ENCODE measurements at places on chromosomes 3 and 15.

GRCh38 chr15:72033285-72033684 is 84.7 kb downstream of the MYO9A start:
- no peak for DNase-seq

DNA sequence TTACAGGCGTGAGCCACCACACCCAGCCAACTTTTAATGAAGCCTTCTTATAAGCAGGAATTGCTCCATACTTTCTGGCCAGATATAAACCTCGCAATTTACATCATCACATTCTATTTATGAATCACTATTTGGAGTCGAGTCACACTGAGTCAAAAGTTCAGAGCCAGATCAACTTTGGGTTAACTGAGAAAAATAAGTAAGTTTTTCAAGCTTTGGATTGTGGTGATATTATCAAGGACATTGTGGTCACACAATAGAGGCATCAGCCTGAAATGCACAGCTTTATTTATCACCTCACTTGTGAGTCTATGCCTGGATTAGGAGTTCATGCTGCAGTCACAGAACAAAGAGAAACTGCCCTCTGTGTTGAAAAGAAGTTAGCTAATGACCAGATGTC is 1163.5 kb downstream of the ROBO1 start:
- DNase-seq, result no peak

DNA sequence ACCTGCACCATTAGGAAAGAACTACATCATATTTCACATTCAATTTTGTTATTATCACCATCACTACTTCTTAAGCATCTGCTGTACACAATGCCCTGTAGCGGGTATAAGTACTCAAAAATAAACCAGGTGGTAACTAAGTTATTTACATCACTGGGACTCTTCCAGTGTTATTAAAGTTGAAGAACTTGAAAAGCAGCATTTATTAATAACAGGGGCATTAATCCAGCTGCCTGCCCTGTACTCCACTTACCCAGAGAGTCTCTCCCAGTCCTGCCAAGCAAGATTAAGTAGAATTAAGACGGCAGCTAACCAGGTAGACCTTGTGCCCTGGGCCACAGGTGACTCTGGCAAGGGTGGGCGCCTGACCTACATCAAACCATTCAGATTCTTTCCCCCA is 65.2 kb downstream of the FHIT start:
- DNase-seq, result no peak

DNA sequence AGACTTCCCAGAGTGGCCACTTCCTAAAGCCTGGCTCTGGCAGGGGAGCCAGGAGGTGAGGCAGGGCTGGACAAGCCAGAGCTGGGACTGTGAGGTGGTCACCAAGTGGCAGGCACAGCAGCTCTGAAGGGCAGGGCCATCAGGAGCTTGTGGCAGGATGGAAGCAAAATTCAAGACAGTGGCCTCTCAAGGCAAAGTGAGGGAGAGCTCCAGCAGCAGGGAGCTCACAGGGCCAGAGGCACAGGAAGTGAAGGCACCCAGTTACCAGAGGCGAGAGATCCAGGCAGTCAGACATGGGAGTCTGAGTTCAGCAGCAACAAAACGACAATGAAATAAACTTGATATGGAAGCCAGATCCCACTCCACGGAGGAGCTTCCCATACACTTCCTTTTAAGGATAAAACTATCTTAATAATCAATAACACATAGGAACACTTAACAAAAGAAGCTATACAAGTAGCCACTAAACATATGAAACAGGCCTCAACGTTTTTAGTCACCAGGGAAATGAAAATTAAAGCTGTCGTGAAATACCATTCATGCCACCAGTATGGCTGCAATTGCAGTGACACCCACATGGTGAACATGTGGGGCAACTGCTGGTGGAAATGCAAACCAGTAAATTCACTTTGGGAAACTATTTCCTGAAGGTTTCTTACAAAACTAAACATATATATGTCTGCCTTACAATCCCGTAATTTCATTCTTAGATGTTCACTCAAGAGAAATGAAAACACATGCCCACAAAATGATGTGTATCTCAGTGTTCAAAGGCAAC is 35.4 kb upstream of the TMEM158 start:
- DNase-seq, result no peak

DNA sequence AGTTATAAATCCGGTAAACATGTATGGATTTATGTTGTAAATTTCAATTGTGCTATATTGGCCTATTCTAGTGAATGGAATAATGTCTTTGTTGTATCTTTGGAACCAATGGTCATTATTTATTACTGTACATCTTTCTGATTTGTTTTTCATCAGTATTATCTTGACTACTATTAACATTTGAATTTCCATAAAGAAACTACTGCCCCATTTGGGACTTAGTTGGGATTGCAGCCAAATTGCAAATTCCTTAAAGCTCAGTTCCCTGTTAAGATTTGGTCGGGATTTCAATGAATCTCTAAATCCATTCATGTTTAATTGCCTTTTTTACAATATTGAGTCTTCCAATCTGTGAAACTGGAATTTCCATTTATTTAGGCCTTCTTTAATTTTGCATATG is 822.4 kb upstream of the CADM2 start:
- no peak for DNase-seq

- no peak for DNase-seq
Observed at GRCh38 chr3:127037971-127038446, 55.1 kb downstream of the PLXNA1 start.

- DNase-seq, result no peak
Observed at GRCh38 chr3:43752905-43753304, 62.2 kb downstream of the ABHD5 start.

DNA sequence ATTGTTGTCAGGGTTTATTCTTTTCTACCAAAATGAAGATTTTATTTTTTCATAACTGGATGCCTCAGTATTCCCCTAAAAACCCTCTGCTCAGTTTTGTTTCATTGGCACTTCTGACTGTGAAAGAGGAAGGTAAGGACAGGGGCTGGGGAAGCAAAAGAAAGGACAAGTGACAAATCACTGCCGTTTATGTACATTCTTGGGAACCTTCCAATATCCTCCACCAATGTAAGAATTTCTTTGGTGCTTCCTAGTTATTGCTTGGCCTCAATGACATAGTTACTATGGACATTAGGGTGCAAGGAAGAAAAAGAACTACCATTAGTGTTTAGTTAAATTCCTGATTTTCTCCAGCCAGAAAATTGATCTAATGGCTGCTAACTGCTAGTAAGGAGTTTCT is 131.0 kb upstream of the C15orf61 start:
- no peak for DNase-seq

DNA sequence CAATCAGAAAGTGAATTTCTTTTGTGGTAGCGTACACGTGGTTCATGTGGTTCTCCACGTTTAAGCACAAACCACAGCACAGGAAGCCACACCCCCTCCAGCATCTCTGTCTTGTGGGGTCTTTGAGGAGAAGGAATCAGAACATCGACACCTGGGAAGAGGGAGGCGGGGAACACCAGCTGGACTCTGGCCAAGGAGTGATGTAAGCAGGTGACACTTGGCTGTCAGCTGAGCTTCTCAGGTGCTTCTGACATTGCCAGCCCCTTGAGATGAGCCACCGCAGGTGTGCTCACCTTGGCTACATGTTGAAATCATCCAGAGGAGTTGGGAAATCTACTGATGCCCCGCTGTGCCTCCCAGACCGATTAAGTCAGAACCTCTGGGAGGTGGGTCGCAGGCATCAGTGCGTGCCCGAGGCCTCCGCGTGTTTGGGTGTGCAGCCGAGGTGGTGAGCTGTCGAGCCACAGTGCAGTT is 85.0 kb downstream of the FAM81A start:
- DNase-seq, result no peak

DNA sequence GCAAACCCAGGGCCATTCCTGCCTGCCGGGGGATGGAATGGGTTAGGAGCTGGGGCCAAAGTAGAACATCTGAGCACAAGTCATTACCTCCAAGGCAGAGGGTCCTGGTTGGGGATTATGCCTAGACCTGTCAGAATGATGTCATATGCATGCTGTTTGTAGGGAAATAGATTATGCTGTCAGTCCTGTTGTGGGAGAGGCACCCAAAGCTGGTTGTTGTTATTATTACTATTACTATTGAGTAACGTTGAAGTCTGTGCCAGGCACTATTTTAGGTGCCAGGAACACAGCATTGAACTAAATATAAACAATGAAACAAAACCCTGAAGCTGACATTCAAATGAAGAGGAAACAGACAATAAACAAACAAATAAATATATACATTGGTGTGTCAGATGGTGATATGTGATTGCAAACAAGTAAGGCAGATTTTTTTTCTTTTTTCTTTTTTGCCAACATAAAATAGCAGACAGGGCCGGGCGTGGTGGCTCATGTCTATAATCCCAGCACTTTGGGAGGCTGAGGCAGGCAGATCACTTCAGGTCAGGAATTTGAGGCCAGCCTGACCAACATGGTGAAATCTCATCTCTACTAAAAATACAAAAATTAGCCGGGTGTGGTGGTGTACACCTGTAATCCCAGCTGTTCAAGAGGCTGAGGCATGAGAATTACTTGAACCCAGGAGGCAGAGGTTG is 2.0 kb downstream of the P4HTM start:
- DNase-seq, result no peak

DNA sequence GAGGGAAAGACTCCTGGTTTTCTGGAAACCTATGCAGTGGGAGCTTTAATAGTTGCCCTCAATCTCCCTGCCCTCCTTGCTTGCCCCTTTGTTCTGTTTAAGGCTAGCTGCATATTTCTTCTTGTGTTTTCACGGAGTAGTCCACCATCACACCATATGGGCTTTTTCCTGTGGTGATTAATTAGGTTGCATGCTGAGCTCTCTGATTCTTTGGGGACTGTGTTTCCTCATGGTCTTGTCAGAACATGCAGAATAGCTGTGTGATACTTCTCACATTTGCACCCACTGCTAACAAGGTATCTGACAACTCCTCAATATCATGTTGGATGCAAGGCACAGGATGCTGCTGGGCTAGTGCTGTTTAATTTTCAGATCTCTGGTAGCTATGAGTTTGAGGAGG is 139.6 kb downstream of the PTPRG start:
- DNase-seq, result no peak

GRCh38 chr15:62444104-62445022 is 279.3 kb upstream of the C2CD4B start:
- DNase-seq, result no peak

- no peak for DNase-seq
Observed at GRCh38 chr3:30664459-30664858, 58.1 kb downstream of the TGFBR2 start.

GRCh38 chr15:98907927-98908471 is 99.6 kb downstream of the PGPEP1L start:
- no peak for DNase-seq

DNA sequence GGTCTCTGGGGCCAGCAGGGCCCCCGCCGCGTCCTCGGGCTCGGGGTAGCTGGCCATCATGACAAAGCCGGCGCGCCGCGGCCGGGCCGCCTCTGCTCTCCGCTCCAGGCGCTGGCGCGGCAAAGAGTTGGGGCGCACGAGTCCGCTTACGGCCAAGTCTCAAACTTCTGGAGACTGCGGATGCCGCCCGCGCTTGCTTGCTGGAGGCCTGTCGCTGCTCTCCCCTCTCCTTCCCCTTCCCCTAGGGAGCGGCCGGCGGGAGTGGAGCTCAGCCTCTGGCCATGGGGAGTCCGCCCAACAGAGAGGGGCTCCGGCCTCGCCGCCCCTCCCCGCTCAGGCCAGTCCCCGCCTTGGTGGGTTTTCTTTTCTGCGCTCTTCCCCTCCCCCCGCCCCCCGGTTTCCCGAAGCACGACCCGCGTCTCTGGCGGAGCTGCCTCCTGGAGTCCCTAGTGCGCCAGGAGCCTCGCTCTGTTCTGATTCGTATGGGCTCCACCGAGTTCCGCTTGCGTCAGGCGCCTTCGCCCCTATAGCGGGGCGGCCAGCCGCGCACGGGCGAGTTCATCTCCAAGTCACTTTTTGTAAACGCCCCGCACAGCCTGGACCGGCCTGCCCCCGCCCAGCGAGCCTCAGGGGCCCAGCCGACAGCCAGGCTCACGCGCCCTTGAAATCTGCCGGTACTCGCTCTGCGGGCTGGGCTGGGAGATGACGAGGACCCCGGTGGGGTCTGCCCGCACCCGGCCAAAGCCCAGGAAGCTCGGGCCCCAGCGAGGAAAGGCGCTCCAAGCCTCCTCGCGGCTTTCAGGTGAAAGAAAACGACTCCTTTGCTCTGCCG is at the start of the genes FOXL2 and FOXL2NB:
Gene FOXL2 (minus strand): TSS at position 475 of the 832 bp plus-strand sequence. CDS start 415 bp downstream, at position 60.
Gene FOXL2NB (plus strand): TSS at position 555 of the 832 bp plus-strand sequence. CDS start 148 bp downstream, at position 703.
- DNase-seq, result no peak

GRCh38 chr3:36244728-36245127 is 135.6 kb upstream of the STAC start:
- no peak for DNase-seq

- DNase-seq, result no peak
Observed at GRCh38 chr3:16249336-16249735, 15.4 kb downstream of the DPH3 start.

- DNase-seq, result no peak
Observed at GRCh38 chr3:9064850-9065249, 101.6 kb upstream of the RAD18 start.

- DNase-seq, result no peak
Observed at GRCh38 chr3:123202451-123202850, 708 bp downstream of the SEC22A start.

DNA sequence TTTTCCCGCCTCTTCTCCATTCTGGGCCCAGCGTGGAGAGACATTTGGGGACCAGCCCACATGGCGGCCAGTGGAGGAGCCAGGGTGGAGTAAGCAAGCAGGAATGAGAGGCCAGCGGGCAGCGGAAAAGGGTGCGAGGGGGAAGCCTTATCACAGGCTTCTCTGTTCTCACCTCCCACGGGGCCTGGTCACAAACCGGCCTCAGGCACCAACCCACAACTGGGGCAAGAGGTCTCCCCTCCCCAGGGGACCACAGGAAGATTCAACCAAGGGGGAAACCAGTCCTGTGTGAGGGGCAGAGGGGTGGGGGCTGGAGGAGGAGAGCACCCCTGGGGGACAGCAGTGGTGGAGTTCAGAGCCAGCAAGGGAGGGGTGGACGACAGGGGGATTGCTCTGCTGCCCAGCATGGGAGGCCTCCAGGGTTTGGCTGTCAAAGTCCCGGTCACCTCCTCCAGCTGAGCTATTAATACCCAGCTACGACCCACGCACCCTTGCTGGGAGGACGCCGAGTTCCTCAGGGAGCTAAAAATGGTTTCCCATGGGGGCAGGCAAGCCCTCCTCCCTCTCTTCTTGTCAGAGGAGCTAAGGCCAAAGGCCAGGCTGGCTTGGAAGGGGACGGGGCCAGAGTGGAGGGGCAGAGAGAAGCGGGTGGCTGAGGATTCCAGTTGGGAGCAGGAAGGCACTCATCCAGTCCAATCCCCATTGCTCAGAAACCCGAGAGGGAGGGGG is 23.8 kb upstream of the RPL29 start:
- no peak for DNase-seq

DNA sequence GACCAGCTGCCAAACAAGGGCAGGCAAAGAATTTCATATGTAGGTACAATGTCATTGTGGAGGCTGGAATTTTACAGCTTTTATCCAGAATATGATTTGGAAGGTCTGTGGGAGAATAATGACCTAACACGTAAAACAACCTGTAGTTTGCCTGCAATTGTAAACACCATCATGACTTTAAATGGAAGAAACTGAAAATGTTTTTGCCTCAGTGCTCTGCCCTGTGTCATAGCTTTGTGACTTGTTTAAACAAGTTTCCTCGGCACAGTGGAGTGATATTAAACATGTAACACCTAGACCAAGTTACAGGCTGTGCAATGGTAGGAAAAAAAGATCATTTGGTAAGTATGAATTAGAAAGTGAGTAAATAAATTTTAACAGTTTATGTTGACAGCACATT is 171.6 kb upstream of the MBNL1 start:
- DNase-seq, result no peak

GRCh38 chr15:47184908-47185801 is 532.1 kb upstream of the SEMA6D start:
- DNase-seq, result no peak

- no peak for DNase-seq
Observed at GRCh38 chr15:68389936-68390817, 41.8 kb downstream of the ITGA11 start.

GRCh38 chr3:190089711-190090110 is 31.0 kb downstream of the P3H2 start:
- DNase-seq, result no peak

All from stimulated activated CD8-positive, alpha-beta memory T cell treated with anti-CD3 and anti-CD28 coated beads, Interleukin-4, amount 100 ng/mL, for 4 hours (primary cell).